ENCODE measurements at places on chromosomes 2 and 18. TPM values are rescaled to one million over a fixed set of nuclear protein-coding genes. Genes with fewer than 3 reads are reported as not detected.
A peak's percentile ranks its signal among the peaks of the same experiment; 100 is the strongest.

KCNS3 gene
- 1.5 TPM for total RNA-seq

DNA sequence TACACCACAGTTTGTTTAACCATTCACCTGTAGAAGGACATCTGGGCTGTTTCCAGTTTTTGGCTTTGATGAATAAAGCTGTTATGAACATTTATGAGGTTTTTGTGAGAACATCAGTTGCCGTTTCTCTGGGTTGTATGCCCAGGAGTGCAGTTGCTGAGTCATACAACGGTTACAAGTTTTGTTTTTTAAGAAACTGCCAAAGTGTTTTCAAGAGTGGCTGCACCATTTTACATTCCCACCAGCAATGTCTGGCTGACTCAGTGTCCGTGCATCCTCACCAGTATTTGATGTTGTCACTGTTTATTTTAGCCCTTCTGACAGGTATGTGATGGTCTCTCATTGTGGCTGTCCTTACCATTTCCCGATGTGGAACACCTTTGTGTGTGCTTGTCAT lies 48.0 kb upstream of the GPR17 start:
- peak; percentile 63 for DNase-seq

DNA sequence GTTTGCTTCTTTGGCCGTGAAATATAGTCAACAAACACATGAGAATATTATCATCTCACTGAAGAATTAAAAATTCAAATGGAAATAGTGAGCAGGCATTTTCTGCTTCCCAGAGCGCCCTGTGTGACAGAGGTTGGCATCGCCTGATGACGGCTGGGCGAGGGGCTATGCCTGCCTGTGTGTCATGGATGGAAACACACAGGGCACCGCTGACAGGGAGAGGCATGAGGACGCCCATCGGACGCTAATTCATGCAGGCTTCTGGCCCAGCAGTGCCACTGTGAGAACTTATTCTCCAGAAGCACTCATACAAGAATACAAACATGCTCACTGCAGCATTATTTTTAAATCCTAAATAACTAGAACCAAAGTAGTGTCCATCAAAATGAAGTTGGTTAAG lies 61.4 kb upstream of the OTOS start:
- no peak for DNase-seq

- no peak for DNase-seq
Observed at GRCh38 chr2:111157798-111158197, 37.1 kb downstream of the BCL2L11 start.
